Activated B cell treated with CpG ODN at 0.5 μM for 24 hours (primary cell): ENCODE measurements at places on chromosomes 11 and 22.

GRCh38 chr11:68658661-68659060 lies 25.7 kb upstream of the GAL start:
- DNase-seq: no peak

DNA sequence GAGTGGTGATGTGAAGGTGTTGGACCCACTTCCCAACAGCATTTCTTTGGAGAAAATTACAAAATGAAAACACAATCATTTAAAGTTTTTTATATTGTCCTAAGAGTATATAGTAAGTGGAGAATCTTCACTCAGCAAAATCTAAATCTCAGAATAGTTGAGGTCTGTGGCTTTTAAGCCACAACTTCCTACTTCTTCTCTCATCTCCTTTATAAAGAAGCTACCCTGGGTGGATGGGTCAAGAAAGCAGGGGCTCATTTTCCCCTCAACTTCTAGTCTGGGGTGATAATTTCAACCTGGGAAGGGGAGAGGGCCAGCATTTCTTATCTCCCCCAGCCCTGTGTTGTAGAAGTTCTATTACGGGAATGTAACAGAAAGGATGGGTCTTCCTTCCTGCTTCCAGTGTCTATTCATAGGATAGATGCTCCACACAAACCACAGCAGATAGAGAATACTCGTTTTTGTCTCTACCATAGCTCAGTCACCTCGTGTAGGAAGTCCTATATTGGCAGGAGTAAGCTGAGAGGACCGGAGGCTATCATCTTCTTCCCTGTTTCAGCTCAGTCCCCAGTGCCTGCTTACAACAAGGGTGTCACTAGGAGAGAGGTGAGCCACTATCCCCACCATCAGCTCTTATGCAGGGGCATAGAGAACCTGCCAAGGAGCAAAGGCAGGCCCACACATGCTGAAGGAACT lies 341.5 kb downstream of the CASP12 start:
- no peak for DNase-seq

DNA sequence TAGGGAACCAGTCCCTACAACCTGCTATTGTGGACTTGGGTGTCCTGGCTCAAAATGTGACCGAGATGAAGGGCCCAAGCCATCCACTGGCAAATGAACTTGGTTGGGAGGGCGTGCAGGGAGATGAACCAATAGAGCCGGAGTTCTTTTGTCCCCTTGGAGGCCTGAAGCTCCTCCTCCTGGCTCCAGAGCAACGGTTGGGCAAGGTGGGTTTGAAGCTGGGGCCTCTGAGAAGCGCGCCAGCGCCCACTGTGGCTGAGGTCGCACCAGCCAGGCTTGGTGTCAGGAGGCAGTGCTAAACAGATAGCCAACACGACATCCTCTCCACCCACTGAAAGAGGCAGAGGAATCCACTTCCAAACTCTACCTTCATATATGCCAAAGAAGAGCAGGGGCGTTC lies 36.0 kb upstream of the PACSIN2 start:
- DNase-seq: no peak

- no peak for DNase-seq
Measured at GRCh38 chr11:78825591-78826020, 250.9 kb upstream of the NARS2 start.

DNA sequence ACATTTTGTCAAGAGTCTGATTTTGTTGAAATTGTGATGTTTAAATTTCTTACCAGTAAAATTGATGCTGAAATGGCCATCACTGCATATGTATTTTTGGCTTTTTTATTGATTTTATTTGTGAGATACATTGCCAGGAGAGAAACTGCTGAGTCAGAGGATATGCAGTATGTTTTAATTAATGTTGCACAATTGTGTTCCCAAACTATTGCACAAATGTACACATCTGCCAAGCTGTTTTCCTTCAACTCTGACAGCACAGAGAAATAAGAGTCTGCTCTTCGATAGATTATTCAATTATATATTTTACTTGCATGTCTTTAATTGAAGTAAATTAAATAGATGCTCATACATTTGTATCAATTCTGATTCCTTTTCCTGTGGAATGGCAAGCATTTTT lies 640.2 kb upstream of the LUZP2 start:
- DNase-seq: no peak

GRCh38 chr22:32531228-32531627 lies 56.6 kb downstream of the FBXO7 start:
- DNase-seq: no peak

GRCh38 chr11:132142554-132142953 lies 772.1 kb downstream of the NTM start:
- no peak for DNase-seq

- no peak for DNase-seq
Measured at GRCh38 chr11:22666688-22667439, 453 bp downstream of the GAS2 start.

GRCh38 chr11:58965246-58965985 lies 26.1 kb downstream of the GLYATL1 start:
- DNase-seq: no peak

DNA sequence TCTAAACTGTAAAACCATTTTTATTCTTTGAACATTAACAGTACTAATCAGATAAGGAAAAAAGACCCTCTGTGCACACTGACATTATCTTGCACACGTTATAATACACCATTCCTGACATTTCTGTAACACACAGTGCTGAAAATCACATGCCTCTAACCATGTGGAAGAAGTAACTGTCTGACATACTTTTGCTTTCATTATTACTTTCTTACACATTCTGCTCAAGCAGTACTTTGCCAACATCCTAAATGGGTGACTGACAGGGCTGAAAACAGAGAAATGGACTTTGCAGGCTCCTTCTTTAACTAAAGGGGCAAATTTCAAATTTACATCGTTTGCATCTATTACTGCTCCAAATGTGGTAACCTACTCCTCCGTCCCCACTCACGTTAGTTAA lies 22.8 kb upstream of the TP53AIP1 start:
- no peak for DNase-seq

- DNase-seq: no peak
Measured at GRCh38 chr11:115322553-115323203, 181.5 kb downstream of the CADM1 start.

- DNase-seq: no peak
Measured at GRCh38 chr22:47088480-47089158, 326.2 kb downstream of the TBC1D22A start.

DNA sequence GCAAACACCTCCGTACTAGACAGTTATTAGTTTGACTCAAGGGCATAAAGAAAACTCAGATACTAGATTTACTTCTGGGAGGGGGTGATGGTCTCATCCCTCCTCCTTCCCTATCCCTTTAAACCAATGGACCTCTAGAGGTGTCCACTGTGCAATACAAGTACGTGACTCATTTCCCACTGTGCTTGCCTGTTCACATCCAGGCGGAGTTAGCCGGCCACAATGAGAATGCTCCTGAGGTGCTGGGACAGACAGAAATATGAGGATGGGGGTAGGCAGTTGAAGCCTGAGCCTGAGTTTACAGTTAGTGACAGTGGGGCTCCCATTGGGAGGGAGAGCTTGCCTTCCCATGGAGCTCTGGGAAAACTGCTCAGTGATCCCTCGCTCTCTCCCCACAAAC lies 8.4 kb upstream of the PMM1 start:
- DNase-seq: no peak

GRCh38 chr11:104573441-104573990 lies 324.7 kb downstream of the CASP12 start:
- DNase-seq: no peak

DNA sequence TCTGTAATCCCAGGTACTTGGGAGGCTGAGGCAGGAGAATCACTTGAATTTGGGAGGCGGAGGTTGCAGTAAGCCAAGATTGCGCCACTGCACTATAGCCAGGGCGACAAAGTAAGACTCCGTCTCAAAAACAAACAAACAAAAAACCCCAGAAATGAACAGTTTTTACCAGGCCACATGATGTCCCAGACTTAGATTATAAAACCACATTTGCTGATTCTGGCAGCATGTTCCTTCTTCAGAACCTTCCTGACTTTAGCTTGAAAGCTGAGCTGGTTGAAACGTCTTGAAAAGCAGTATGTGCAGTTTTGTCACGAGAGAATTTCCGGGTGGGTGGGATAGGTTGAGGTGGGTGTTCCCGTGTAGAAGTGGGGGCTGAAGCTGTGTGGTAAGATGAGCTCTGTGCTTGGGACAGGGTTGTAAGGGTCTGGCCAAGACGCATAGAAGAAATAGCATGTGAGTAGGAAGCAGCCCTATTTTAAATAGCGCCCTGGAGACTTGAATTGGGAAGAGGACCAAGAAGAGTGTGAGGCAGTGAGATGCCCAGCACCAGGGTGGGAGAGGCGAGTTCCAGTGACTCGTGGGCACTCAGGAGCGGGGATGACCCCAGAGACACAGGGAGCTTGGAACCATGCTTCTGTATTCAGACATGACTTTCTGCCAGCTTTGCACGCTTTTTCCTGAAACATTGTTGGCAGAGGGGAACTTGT lies 7.6 kb downstream of the AP2A2 start:
- DNase-seq: no peak

DNA sequence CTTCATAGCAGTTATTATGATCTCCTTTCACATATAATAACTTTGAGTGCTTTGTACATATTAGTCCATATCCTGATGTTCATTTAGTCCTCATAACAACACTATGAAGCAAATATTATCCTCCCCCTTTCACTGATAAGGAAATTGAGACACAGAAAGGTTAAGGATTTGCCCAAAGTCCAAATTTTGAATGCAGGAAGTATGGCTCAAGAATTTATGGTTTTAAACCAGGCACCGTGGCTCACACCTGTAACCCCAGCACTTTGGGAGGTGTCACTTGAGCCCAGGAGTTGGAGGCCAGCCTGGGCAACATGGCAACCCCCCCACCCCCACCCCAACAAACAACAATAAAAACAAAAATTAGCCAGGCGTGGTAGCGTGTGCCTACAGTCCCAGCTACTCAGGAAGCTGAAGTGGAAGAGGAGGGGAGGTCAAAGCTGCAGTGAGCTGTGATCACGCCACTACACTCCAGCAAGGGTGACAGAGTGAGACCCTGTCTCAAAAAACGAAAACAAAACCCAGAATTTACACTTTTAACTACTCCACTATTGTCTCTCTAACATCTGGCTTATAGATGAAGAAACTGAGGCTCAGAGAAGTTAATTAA lies 8.6 kb downstream of the CCDC34 start:
- no peak for DNase-seq

- no peak for DNase-seq
Measured at GRCh38 chr11:128595775-128596174, 8.4 kb upstream of the ETS1 start.

DNA sequence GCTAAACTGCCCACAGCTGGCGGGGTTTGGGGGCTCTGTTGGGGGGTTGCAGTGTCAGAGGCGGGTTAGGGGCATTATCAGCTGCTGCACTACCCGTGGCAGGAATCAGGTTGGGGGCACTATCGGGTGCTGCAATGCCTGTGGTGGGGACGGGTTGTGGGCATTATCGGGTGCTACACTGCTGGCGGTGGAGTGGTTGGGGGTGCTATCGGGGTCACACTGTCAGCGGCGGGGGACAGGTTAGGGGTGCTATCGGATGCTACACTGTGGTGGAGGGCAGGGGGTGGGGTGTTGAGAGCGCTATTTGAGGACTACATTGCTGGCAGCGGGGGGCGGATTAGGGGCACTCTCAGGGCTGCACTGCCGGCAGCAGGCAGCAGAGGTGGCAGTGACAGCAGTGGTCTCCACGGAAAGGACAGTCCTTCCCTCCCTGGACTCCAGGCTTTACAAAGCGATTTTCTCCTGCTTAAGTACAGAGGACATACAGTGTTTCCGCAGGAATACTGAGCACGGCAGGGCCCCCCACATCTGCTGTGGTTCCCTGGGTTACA lies 119.5 kb upstream of the VPREB1 start:
- no peak for DNase-seq

DNA sequence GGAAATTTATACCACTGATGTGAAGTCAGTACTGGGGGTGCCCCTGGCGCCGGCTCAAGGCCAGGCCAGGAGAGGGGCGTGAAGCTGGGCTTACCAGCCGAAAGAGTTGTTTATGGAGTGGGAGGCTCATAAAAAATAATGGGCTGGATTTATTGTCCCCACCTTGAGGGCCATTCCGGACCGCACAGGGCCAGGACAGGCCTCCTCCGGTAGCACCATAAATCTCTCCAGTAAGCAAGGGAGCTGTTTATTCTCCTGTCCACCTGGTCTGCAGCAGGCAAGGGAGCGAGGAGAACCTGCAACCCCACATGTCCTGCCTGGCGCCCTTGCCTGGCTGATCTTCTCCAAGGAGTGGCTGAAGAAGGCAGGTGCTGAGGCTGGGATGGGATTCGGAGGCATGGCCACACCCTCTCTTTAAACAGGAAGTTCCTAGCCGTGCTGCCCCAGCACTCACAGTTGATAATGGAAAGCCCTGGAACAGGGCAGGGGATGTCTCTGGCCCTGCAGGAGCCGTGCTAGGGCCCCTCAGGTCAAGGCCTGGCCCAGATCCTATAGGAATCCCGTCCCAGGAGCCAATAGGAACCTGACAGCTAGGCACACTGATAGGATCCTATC lies 65.1 kb downstream of the SCUBE1 start:
- DNase-seq: no peak

- no peak for DNase-seq
Measured at GRCh38 chr11:45603946-45604682, 61.3 kb downstream of the CHST1 start.

DNA sequence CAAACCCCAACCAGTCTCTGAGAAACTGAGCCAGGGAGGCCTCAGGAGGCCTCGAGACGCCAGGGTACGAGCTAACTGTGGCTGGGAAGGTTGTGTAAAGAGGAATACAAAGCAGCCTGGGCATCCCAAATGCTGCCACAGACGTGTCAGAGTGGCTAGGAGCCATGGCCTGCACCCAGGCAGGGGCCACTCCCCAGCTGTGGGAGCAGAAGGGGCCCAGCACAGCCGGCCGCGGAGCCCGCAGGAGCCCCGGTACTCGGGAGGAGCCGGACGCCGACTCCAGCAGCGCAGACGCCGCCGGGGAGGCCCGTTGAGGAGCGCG lies 349.8 kb upstream of the B3GAT1 start:
- no peak for DNase-seq

DNA sequence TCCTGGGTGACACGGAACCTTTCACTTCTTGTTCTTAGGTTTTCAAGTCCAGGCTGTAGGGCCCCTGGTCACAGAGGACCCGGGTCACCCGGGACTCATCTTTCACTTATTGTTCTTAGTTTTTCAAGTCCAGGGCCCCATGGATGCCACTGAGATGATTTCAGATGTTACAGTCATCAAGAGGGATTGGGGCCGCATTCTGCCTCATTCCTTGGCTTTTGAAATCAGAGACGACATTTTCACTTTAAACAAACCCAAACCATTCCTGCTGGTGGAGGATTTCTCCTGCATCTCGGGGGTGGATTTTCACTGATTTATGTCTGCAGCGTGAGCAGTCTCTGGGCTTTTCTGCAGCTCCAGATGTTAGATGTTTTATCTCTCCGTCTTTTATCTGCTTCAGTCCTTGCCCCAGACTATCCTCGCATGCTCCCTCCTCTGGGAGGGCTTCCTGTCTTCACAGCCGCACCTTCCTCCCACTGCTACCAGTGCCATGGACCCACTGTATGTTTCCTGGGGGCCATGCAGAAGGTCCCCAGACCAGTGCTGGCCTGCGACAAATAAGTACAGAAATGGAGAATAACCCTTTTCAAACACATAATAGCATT lies 27.4 kb downstream of the FBLN1 start:
- no peak for DNase-seq
